ENCODE measurements at places on chromosomes 12 and 14.

DNA sequence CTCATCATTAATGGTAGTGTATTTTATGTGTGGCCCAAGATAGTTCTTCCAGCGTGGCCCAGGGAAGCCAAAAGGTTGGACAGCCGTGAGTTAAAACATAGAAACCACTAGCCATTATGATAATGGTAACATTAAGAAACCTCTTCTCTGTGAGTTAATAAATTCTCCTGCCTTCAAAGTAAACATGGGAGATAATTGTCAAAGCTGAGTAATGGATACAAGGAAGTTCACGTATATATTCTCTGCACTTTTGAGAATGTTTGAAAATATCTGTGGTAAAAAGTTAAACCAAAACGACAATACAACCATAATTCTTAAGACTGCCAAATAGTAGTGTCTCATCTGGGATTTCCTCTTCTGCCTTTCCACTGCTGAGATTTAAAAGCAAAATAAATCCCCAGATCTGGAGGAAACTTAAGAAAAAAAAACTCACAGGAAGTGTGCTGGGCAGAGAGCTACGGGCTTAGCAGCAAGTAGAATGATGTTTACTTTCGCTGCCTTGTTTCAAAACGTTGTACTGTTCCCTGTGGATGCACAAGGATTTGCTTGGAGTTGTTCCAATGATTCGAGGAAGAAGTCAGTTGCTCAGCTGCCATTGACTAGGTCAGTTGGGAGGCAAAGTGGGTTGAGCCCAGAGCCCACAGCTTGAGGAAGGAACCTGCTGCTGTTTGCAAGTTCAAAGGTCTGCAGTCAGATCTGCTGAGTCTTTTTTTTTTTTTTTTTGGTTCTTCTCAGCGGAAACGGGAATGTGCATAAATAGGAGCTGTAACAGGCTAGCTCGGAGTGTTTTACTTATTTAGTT is 1.7 kb downstream of the TPCN1 start:
- no peak for DNase-seq

- no peak for DNase-seq
These were observed 1.4 kb downstream of the HMGA2 start for GRCh38 chr12:65825507-65826352.

- DNase-seq = no peak
These were observed 225.4 kb downstream of the PTPRO start for GRCh38 chr12:15547691-15548090.

DNA sequence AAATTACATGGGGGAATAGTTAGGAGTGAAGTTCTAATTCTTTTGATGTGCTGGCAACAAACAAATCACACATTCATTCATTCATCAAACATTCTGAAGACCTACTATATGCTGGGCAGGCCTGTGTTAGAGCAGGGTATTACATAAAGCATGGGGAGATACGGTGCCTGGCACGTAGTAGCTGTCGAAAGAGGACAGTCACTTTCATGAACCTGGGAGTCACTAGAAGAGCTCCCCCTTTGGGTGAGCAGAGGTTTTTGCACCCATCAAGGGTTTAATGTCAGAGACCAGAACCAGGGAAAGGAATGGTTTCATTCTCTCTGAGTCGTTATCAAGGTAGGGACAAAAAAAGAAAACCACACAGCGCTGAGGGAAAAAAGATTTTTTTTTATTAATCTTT is 10.0 kb downstream of the LHX5 start:
- no peak for DNase-seq

DNA sequence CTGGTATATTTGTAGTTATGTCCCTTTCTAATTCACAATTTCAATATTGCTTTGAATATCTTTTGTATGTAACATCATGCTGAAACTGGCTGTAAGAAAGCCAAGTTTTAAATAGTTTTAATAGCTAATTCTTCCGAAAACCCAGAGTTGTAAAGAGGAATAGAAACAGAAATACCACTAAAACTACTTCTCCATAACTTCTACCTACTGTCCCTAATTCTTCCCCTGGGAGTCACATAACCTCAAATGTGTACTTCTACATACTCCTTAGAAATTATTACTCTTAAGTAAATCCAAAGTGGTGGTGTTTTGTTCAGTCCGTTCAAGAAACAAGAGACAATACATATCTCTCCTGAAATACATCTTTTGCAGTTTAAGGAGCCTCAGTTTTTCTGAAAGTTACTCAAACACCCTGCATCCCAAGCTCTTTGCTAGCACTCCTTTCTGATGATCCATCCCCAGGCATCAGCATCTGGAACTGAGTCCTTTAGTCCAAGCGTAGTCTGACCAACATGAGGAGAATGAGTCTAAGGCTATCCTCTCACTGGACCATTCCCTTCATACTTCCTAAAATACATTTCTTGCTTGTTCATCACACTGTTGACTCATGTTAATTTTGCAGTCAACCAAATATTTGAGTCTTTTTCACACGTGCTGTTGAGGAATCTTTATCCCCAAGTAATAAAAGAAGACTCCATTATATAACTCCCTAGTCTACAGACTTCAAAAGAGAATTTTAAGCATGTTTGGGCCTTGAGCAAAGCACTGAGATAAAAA is 214.3 kb upstream of the NUDT4 start:
- no peak for DNase-seq

DNA sequence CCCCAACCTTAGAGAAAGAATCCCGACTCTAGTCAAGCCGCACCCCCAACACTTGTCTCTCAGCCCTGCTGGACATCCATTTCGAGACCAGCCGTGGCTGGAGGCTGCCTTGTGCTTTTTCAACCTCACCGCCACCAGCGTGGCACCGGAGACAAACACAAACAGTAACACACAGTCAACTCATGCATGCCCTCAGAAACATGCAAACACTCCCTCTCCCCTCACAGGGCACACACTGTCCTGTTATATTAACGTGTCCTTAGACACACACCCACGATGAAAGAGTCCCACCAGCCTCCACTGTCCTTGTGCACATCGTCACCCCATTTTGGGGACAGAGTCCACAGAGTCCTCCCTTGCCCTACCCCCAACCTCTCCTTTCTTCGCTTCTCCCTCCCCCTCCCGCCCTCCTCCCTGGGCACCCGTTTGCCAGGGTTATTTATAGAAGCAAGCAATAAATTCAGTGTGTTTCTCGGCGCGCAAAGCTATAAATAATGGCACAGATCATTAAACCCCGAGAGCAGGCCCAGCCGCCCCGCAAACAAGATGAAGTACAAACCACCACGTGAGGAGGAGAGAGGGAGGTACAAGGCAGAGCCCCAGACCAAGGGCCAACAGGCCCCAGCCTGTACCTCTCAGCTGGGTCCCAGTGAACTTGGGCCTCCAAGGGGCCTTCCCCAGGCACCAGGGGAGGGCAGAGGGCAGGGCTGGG is 27.9 kb downstream of the SMUG1 start:
- DNase-seq = no peak

DNA sequence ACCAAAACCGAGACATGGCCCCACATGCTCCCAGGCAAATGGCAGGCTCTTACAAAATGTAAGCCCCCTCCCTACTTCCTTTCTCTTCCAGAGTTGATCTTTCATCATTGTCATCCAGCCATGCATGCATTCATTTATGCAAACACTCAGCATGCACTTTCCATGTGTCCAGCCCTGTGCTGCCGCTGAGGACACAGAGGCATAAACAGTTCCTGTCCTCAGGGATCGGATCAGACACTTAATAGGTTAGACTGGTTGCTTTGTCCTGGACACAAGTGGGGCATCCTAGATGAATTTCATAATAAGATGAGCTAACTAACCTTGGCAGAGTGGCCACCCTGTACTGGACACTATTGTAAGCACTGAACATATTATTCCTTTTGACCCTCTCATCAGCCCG is 23.1 kb downstream of the PRIMA1 start:
- no peak for DNase-seq

DNA sequence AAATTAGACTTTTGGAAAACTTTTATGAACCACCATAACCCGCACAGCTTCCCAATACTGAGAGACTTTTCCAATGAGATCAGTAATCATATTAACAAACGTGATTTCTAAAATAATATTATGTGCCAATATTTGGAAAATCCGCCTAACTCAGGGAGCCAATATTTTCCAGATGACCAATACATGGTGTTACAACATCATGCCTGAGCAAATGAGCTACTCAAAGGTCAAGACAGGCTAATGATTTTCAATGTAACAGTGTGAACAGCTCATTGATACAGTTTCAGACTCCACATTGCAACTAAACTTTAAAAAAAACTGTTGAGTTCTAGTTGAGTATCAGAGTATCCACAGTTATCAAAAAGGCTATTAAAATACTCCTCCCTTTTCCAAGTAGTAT is 46.8 kb downstream of the RNF34 start:
- DNase-seq = no peak

DNA sequence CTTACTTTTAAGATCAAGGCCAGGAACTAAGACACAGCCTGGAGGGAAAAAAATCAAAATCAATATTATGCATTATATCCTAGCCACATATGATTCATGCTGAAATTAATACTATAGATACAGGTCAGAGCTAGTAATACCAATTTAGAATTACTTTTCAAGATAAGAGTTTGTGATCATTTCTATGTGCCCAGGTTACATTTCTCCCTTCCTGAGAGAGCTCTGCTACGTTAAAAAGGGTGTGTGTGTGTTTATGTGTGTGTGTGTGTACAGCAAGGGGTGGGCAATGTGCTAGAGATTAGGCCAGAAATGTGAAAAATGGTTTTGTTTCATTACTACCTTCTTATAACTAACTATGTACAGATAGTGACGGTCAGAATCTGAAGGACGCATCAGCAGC is 223.9 kb upstream of the FLRT2 start:
- DNase-seq = no peak

DNA sequence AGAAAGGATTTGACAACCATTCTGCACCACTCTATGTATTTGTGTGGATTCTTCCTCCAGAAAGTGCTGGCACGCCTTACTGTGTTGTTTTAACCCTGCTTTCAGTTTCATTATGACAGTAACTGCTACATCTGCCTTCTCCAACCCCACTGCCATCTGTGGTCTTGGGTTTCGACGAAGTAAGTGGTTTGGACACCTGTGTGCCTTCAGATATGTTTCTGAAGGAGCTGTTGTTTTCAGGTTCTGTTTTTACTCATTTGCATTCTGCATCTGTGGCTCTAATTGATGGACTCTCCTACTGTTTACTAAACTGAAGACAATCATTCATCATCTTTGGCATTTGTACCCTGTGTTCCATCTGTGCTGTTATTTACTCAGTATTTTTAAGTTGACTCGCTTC is 4.1 kb downstream of the TSHR start:
- DNase-seq = no peak

DNA sequence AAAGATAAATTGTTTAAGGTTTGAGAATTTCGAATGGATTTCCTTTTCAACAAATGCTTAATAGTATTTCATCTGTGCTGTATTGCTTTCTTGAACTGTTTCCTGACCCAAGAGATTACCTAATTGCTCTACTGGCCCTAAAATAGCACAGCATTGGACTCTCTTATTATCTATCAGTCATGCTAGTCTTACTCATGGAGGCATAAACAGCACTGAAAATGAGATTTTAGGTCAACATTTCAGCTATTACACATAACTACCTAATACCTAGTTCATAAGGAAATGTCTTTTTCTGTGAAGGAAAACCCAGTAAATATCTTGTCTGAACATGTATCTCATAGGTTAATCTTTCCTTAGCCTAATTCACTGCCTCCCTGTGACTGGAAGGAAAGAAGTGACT is 4.3 kb upstream of the ABCD2 start:
- no peak for DNase-seq

- no peak for DNase-seq
These were observed 436.6 kb downstream of the FUT8 start for GRCh38 chr14:65849091-65849490.

DNA sequence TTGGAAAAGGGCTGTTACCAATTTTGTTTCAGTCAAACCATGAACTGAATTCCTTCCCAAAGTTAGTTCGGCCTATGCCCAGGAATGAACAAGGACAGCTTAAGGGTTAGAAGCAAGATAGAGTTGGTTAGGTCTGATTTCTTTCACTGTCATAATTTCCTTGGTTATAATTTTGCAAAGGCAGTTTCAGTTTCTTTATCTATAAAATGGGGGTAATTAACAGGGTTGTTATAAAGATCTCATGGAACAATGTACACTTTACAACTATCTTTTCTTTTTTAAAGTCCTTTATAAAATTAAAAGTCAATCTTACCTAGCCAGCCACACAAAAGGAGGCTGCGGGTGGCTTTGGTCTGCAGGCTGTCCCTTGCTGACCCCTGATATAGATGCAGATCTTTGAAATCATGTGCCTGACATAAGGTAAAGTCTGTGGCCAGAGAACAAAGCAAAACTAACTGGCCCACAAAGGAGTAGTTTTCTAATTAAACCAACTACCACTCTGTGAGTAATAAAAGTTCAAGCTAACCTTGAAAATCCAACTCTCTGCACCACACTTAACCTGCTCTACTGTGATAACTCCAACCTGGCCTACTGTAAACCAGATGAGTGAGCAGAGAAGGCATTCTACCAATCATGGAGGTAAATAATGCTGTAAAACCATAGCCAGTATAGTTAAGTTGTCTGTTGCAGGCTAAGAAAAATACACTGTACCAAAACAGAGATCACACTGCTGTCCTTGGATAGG is 49.5 kb downstream of the SLC38A1 start:
- no peak for DNase-seq

GRCh38 chr12:89707703-89708564 is 704 bp downstream of the ATP2B1 start:
- no peak for DNase-seq

DNA sequence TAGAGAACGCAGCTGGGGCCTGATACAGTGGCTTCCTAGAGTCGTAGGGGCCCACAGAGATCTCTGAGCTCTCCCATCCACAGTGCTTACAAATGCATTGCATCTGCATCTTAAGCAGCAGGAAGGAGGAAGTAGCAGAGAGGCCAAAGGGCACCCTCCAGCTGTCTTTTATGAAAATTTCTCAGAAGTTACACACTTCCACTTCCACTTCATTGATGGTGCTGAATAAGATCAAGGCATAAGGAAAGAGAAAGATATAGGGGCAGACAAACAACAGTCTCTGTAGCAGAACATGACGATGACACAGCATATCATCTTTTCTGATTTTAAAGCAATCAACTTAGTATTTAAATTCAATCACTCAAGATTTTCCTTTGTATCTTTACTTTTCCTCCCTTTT is 51.6 kb upstream of the ABCC9 start:
- DNase-seq = no peak

DNA sequence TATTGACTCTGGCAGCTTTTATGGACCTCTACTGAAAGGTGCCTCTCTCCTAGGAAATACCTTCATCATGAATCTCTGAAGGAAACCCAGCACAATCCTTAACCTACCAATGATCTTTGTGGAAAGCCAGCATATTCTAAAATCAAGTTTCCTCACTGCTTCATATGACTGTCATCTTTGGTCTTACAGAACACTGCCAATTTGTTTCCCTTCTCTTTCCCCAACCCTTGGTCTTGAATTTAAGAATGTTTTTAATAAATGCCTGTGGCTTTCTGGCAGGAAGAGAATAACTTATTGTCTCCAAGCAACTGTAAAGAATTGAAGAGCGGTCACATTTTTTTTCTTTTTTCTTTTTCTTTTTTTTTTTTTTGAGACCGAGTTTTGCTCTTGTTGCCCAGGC is 427.6 kb downstream of the IPO8 start:
- DNase-seq = no peak

DNA sequence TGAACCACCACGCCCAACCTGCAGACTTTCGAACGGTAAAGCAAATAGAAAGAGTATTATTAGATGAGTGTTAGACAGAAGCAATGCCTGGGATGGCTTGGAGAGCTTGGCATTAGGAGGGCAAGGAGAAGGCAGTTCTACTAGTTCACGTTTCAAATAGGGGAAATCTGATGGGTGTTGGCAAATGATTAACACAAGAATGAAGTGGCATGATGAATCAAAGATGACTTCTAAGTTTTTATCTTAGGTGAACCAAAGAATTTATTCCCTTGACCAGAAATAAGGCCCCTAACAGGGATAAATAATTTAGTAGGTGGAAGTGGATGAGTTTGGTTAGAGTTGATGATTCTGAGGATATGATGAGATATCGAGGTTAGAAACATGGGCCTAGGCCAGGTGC is 38.5 kb downstream of the DRAM1 start:
- DNase-seq = no peak

Data from NCI-H1436 treated with DMSO at 0.1 percent for 48 hours (cell line).